CD4-positive, alpha-beta T cell (primary cell): ENCODE measurements at places on chromosomes 1 and 21. TPM values are rescaled to one million over a fixed set of nuclear protein-coding genes. Genes with fewer than 3 reads are reported as not detected.

DNA sequence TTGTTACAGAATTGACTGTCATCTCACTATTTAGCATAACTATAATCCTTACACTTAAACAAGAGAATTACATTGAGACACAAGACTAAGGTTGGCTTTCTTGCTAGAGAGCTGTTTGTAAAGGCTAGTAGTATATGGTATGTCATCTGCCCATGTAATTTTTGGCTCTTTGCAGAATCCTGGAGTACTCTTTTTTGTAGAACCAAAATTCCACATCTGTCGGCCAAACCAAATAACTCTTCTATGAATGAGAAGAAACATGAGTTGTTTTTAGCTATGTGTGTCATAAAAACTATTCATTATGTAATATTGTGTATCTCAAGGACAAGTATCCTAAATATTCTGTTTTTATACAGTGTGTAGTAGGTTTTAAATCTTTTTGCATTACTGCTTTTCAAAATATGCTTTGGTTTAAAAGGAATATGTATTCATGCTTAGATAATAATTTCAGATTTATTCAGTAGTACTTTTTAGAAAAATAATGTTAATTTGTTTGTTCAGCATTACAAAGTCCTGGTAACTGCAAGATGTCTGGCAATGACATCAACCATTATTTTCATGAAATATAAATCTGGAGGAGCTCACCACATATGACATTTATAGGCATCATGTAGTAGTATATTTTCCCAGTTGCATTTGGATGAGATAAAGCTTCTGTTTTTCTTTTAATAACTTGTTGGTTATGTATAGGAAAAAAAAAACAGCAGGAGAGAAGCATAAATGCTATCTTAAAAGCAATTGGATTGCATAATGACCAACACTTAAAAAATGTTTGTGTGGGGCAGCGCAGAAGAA, 159.8 kb downstream of the HS2ST1 start:
- no peaks in the 10 kb centered on the region for H3K4me1 ChIP-seq
- H3K27me3 ChIP-seq, result no peaks in the 10 kb centered on the region
- no peak overlapping the region for H3K27ac ChIP-seq
- no peaks in the 10 kb centered on the region for H3K36me3 ChIP-seq
- H3K4me3 ChIP-seq, result no peak overlapping the region

Gene LCE2A
- not detected for total RNA-seq

DNA sequence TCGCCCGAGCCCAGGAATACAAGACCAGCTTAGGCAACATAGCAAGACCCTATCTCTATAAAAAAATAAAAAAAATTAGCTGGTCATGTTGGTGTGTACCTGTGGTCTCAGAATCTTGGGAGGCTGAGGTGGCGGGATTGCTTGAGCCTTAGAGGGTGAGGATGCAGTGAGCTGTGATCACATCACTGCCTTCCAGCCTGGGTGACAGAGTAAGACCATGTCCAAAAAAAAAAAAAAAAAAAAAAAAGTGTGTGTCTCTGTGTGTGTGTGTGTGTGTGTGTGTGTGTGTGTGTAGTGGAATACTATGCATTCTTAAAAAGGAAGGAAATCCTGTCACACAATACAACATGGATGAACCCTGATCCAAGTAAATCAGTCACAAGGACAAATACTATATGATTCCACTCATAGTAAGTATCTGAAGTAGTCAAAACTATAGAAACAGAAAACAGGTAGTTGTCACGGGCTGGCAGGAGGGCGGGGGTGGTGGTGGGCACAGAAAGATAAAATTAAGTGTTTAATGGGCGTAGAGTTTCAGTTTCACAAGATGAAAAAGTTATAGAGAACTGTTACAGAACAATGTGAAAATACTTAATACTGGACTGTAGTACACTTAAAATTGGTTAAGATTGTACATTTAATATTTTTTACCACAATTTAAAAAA, 47.8 kb downstream of the SELENOF start:
- H3K36me3 ChIP-seq, result peaks cover 5% of the 10 kb centered on the region
- DNase-seq, result no peak
- H3K4me3 ChIP-seq, result no peak overlapping the region
- no peaks in the 10 kb centered on the region for H3K4me1 ChIP-seq
- no peak overlapping the region for H3K27ac ChIP-seq
- no peaks in the 10 kb centered on the region for H3K27me3 ChIP-seq

GRCh38 chr1:38115682-38116202, 69.1 kb upstream of the POU3F1 start:
- no peaks in the 10 kb centered on the region for H3K4me1 ChIP-seq
- no peaks in the 10 kb centered on the region for H3K36me3 ChIP-seq
- no peak overlapping the region for H3K4me3 ChIP-seq
- DNase-seq, result no peak
- peaks cover 3% of the 10 kb centered on the region for H3K27me3 ChIP-seq
- no peak overlapping the region for H3K27ac ChIP-seq

Gene CHI3L1
- not detected for total RNA-seq

GRCh38 chr21:42777757-42778344, 101.5 kb downstream of the WDR4 start:
- no peak overlapping the region for H3K4me3 ChIP-seq
- H3K27me3 ChIP-seq, result no peaks in the 10 kb centered on the region
- peaks cover 2% of the 10 kb centered on the region for H3K36me3 ChIP-seq

DNA sequence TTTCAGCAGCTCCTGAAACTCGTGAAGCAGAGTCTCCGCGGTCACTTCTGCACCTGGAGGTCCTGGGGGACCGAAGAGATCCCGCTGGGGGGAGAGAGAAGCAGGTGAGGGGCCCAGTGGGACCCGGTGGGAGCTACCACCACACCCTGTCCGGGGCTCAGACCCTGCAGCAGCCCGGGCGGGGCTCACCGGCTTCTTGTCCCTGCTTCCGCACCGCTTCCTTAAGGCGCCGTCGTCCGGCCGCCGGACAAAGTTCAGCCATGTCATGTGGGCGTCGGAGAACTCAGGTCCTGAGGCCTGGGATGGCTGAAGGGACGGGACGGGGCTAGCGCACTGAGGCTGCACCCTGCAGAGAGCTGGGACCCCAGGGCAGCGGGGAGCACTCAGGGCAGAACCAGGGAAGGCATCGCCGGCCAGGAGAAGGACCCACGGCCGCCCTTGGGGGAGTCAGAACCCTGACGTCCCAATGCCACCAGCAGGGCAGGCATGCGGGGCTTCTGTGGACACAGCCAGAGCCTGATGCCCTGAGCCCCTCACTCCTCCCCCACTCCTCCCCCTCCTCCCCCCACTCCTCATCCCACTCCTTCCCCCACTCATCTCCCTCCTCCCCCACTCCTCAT, 2.2 kb downstream of the C1QTNF12 start:
- H3K4me1 ChIP-seq, result peaks cover 5% of the 10 kb centered on the region
- no peaks in the 10 kb centered on the region for H3K36me3 ChIP-seq
- no peak for DNase-seq
- no peak overlapping the region for H3K4me3 ChIP-seq
- H3K27me3 ChIP-seq, result peaks cover 25% of the 10 kb centered on the region

- H3K4me3 ChIP-seq, result no peak overlapping the region
- no peak for DNase-seq
- H3K4me1 ChIP-seq, result no peaks in the 10 kb centered on the region
- no peaks in the 10 kb centered on the region for H3K27me3 ChIP-seq
These were observed 49.0 kb downstream of the SCCPDH start for GRCh38 chr1:246773213-246773641.

Gene ADORA1
- total RNA-seq, result not detected

Gene FTCD
- 0.17 TPM for total RNA-seq

Gene CCDC30
- 1.2 TPM for total RNA-seq
